Pulmonary artery endothelial cell (primary cell): ENCODE measurements at places on chromosomes 5 and 9.

DNA sequence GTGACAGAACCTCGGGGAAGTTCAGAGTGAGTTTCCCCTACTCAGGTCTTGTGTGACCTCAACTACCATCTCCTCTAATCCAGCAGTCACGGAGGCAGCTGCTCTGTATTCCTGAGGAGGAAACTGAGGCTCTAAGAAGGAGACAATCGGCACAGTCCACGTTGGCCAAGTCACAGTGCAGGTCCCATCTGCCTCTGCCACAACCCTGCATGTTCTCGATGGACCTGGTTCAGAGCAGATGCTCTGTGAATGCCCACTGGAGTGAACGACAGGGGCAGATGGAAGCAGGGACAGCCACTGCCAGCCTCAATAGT is 722 bp upstream of the ERGIC1 start:
- DNase-seq: no peak

GRCh38 chr9:37675661-37676060 is 24.9 kb downstream of the FRMPD1 start:
- DNase-seq: no peak

DNA sequence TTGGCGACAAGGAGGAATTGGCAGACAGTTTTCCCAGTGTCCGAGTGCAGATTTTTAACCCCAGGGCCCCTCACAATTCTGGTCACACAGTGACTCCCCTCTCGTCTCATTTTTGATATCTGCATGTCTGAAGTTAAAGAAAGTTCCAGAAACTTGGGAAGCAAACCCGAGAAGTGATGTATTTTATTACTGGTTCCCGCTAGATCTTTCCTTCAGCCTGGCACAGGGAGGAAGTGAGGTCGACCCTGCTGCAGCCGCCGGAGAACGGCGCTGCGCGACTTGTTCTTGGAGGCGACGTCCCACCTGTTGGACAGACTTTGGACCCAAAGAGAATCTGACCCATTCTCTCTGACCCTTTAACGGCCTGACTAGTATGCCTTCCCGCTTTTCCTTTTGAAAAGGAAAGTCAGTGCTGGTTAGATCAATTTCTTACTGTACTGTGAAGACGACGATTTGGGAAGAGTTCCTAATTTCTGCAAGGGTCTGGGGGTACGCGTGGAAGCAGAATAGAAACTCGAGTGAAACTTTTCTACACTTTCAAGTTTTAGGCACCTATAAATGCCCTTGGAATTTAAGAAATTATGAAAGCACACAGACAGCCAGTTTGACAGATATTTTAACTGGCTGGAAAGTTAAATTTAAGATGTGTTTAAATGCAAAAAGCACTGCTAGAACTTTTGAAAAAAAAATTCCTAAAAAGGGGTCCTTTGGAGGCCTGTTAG is 744 bp downstream of the OTULIN start:
- DNase-seq: no peak

DNA sequence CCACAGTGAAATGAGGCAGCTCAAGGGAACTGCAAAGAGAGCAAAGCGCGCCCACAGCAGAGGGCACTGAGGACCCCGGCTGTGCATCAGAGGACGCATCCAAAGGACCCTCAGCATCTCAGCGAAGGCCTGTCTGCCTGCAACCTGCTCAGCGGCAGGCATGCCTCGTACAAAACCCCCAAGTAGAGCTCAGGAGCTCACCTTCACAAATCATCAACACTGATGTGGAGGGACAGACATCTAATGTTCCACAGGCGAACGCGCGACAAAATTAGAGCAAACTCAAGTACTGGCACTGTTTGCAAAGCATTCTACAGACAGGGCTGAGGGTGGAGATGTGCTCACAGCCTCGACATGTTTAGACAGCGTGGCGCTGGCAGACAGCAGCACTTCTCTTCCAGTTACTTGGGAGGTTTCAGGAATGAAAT is 81.0 kb downstream of the DCP2 start:
- no peak for DNase-seq

DNA sequence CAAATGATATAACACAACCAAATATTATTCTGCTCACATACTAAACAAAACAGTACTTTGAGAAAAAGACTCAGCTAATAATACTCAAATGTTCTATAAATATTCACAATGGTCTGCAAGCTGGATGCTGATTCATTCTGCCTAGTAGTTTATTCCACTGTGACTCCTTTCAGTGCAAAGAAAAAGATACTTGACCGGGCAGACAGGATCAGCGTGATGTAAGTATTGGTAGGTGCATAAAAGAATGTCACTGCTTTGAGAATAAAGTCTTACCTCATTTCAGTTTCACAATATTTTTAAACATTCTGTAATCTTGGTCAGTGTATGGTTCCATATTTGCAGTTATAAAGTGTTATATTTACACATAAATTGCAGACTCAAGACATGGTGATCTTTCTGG is 223.0 kb upstream of the NUDT12 start:
- DNase-seq: no peak

DNA sequence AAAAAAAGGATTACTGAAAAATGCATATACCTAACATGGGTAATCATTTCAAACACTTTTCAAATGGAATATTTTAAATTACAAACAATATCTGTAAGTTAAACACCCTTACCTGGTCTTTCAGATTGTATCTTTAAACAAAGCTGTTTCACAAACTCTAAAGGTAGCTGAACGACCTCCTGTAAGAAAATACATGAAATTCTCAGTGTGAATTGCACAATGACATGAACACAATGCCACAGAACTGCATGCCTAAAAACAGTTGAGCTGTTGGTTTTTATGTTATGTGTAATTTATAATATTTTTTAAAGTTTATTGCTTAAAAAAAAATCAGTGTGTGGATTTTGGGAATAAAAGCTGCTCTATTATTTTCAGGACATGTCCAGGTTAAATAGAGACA is 17.5 kb downstream of the IPPK start:
- no peak for DNase-seq

DNA sequence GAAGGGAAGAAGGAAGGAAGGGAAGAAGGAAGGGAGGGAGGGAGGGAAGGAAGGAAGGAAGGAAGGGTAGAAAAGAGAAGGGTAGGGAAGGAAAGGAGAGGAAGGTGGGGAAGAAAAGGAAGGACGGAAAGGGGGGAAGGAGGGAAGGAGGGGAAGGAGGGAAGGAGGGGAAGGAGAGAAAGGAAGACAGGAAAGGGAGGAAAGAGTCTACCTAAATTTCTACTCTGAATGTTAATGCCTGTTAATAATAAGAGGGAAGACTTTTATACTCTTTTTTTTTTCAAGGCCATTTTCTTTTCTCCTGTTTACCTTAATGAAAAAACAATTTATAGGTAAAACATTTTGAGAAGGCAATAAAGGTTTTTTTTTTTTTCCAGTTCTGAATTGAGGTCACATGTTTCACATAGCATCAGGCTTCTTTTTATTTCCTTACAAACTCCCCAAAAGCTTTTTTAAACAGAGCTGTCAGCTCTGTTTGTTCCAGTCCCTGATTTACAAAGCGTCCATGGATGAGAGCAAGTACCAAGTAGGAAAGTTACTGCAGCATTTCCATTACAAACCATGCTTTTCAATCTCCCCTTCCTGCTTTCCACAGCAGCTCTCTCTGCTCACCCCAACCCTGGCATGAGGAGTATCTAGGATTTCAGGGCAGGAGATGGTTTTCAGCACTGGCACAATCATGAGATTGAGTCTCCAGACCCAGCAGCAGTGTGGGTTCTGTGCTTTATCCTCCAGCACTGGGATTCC is 173.9 kb downstream of the GNAQ start:
- no peak for DNase-seq

DNA sequence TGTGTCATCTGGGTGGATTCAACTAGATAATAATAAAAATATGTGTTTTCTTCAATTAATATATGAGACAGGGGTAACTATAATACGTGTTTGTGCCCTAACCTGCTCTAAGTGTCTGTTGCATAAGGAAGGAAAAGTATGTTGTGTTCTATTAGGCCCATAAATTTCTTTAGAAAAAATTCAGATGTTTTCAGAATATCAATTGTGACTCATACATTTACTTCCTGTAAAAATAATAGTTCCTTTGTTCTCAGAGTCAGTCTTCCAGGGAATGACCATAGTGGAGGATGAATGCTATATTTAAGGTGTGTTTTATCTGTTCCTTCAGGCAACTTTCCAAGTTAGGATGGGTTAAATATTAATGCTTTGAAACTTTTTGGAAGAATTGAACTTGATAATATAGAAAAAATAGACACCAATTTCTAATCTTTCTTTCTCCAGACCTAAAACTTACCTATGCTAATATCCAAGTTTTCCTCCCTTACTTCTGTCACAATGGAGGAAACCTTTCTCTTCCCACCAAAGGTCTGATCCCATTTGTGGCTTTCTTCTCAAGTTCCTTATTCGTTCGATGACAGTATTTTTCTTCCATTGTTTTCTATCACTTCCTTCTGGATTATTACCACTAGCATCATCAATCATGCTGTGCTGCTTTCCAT is 49.9 kb downstream of the ISL1 start:
- no peak for DNase-seq
